Activated naive CD8-positive, alpha-beta T cell treated with anti-CD3 and anti-CD28 coated beads, Interleukin-2, amount 10 ng/mL, durations not matched to agents 7 days and 5 days (primary cell): ENCODE measurements at places on chromosomes 12 and 14.

DNA sequence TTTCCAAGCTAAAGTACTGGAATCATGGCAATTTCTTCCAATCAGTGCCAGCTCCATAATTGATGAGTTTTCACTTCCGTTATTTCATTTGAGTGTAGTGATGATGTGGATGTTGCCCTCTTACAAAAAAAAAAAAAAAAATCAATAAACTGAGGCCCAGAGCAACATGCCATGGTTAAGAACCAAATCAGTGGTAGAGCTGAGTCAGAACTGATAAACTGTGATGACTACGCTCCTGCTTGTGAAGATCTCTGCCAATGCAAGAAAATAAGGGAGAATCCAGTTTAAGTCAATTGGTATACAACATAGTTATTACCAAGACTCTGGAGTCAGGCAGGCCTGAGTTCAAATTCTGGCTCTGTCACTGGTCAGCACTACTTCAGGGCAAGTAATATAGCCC is 102.7 kb downstream of the GPR135 start:
- no peak for DNase-seq

GRCh38 chr12:101019667-101020066 is 190.4 kb downstream of the SLC5A8 start:
- no peak for DNase-seq

- no peak for DNase-seq
Observed at GRCh38 chr14:92074555-92074954, 31.8 kb downstream of the ATXN3 start.

GRCh38 chr14:92382677-92383076 is 59.7 kb downstream of the SLC24A4 start:
- DNase-seq = no peak

- no peak for DNase-seq
Observed at GRCh38 chr12:125021096-125021495, 27.7 kb downstream of the BRI3BP start.
